Cerebellum (tissue), 4 donors: ENCODE measurements at places on chromosomes 7 and 10.

DNA sequence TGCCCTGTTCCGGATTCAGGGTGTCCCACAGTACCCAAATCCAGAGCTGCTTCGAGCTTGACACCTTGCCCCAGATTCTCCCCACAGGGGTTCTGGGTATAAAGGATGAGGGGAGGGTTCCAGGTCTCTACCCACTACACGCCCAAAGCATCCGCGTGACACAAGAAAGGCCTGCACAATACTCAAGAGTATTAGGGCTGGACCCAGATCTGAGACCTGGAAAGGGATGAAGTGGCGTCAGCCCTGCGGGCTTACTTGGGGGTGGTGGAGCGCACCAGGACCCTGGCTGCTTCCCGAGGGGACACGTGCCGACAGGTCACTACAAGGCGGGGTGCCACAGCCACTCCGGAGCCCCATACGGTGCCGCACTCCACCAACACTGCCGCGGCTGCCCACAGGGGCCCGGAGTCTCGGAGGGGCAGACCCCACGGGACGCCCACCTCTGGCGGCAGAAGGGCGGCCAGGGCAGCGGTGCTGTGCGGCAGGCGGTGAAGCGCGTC, 1.3 kb downstream of the TYSND1 start:
- no peak for DNase-seq

- no peak for DNase-seq
Observed at GRCh38 chr7:23598296-23598695, 1.1 kb downstream of the CCDC126 start.

DNA sequence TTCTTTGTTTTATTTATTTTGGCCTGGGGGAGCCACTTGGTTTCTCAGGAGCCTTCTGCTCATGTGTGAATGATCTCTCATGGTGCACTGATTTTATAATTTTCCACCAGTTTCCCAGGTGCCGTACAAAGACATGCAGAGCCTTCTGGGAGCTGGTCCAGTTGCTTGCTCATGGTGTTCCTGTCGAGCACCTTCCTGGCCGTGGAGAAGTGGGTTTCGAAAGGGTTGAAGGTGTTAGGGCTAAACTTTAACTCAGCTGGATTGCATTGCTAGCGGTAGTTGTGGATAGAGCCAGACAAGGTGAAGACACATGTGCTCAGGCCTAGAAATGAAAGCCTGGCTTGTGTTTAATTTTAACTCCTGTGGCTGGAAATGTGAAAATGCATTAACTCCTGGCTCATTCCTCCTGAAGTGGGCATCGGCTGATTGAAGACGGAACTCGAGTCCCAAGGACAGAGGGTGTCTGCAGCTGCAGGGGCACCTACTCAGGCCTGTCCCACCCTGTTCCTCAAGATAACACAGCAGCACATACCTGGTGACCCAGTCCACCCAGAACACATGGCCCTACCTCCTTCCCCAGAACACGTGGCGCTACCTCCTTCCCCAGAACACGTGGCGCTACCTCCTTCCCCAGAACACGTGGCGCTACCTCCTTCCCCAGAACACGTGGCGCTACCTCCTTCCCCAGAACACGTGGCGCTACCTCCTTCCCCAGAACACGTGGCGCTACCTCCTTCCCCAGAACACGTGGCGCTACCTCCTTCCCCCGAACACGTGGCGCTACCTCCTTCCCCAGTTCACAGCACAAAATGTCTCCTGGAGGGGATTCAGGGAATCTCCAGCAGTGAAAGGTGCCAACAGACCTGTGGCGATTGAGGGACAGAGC, 133.2 kb downstream of the WDR37 start:
- no peak for DNase-seq

DNA sequence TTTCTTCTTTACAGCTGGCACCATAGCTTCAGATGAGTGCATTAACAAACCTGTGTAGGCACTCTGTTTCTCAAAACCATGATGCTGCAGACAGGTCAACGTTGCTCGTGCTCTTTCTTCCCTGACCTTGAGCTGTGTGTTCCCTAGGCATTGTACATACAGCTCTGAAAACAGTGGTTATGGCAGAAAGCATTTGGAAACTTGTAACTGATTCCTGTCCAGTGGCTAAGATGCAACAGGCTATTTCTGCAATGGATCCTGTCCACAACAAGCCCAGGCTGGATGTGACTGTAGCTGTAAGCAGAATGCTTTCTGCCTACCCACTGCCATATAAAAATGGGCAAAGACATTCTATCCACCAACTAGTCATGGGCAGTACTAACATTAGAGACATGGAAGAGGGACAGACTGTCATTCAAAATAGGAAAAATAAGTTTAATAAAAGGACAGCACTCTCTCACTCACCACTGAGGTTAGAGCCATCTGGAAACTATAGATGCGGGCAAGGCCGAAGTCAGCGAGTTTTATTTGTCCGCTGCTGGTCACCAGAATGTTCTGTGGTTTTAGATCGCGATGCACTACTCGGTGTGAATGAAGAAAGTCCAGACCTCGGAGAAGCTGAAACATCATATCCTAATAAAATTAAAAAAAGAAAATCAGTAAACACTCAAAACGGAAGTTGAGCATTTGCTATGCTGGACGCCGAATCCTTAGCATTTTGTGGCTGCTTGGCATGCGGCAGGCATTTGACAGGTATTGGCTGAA, 111.0 kb downstream of the CDK6 start:
- no peak for DNase-seq

DNA sequence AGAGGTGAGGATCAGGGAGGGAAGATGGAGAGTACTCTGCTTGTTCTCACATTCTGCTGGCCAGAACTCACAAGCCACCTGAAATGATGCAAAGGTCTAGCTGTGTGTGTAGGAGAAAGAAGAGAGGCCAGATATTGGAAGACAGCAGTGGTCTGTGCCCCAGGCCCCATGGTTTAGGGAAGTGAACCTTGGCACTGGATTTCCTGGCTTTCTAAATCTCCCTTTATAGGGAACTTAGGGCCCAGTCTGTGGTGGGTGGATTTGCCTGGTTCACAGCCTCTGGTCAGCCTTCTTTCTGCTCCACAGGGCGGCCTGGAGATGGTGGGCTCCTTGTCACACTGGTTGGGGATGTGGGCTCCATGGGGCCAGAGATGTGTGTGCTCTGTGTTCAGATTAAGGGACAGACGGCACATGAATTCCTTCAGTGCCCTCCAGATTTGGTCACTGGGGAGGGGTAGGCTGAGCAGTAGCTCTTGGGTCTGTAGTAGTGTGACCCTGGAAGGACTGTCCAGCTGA, 9.5 kb upstream of the SH2D4B start:
- DNase-seq, result no peak

- DNase-seq, result no peak
Observed at GRCh38 chr7:32381024-32381601, 109.1 kb downstream of the LSM5 start.

GRCh38 chr7:1257221-1257620, 24.5 kb downstream of the UNCX start:
- DNase-seq, result no peak

- no peak for DNase-seq
Observed at GRCh38 chr10:95767884-95768556, 12.1 kb downstream of the ENTPD1 start.

DNA sequence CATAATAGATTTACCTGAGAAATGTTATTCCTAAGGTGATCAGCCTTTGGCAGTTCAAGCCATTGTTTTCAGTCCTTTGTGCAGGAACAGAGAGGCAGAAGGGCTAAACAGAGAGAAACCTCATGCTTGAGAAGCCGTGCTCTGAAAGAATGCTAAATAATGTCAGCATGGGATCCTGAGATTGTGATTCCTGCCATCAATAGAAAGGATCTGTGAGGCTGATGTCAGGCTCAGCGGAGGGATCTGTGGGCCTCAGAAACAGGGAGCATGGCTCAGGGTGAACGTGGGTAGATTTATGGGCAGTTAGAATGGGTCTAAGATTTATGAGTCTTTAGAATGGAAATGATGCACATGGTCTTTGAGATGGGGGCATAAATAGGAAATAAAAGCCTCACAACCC, 439.2 kb upstream of the IGFBP3 start:
- no peak for DNase-seq

DNA sequence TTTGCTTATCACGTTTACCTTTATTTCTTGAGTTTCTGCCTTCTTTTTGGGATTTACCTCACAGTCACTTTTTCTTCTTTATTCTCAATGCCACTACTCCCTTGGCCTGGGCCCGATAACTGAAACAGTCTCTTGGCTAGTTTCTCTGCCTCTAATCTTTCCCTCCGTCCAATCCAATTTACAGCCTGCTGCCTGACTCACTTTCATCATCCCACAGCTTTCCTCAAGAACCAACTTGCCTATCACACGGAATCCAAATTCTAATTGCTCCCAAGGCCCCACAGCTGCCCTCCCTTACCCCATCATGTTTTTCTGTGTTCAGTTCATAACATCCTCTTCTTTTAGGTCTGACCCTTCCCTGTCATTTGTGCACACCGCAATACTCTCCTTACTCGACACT, 121.4 kb downstream of the HIPK2 start:
- no peak for DNase-seq

DNA sequence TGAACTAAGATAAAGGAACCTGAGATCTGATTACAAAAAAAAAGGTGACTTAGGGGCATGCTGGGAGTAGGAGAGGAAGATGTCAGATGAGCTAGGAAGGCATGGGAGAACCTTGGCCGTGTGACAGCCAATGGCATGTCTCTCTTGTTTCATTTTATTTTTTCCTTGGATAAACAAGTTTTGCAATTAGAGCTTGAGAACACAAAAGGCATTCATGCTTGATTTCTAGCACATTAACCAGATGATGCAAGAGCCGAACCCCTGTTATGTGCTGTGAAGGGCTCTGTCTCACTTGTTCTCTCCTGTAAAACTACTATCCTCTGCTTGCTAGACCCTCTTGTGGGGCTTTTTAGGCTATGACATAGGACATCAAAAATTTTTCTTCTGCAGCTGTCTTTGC, 134.3 kb upstream of the ASAH2 start:
- no peak for DNase-seq

DNA sequence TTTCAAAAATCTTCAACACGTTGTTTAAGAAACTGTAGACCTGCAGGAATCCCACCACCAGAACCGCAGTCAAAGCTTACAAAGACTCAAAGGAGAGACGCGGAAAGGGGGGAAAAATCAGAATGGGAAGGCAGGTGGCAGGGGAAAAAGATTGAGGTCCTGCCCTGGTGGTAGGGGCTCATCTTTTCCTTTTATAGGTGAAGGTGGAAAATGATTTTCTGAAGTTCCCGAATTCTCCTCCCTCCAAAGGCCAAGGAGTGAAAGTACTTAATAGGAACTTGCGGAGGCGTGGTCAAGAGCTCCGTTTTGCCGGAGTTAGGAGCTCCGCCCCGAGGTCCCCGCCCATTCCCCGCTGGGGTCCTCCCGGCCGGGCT, 724 bp downstream of the BBIP1 start:
- peak; percentile 78 for DNase-seq

- DNase-seq, result no peak
Observed at GRCh38 chr7:108286290-108286904, 156.2 kb upstream of the LAMB4 start.

DNA sequence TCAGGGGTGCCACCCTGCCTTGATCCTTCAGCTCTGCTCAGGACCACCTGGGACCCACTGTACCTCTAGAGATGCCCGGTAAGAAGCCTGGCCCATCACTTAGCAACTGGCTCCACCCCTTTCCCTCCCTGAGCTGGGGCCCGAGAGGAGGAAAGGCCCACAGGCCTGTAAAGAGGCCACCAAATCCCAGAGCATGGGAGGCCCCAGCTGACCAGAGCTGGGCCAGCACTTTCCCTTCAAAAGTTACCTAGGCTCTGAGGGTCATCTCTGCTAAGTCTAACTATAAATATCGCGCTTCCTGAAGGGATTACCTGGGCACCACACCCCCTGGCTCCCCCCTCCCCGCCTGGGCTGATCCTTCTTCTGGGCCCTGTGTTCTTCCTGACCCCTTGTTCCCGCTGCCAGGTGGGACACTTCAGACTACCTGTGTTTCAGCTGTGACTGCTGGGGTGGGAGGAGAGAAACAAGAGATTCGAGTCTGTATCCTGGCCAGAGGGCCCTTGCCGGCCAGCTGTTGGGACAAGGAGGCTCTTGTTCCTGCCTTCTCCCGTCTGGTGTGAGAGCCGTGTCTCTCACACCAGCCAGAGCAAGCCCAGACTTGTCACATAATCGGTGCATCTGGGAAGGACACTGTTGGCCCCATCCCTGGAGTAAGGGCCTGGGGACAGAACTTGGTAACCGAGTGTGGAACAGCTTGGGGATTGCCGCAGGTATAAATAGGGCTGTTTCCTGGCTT, 22.8 kb upstream of the ANKRD2 start:
- no peak for DNase-seq

DNA sequence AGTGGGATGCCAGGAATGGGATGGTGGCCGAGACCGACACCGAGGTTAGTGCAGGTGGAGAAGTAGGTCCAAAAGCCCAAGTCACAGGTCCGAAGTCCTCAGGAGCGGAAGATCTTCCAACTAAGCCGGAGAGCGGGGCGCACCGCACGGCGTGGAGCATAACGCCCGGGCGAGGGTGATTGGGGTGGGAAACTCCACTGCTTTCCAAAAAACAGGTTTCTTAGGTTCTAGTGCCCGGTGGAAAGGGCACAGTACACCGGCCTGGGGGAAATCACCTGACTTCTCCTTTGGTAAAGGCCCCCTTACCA, 11.4 kb upstream of the SPAG6 start:
- DNase-seq, result no peak

- peak; percentile 40 for DNase-seq
Observed at GRCh38 chr7:916291-916941, 38.1 kb downstream of the ADAP1 start.

DNA sequence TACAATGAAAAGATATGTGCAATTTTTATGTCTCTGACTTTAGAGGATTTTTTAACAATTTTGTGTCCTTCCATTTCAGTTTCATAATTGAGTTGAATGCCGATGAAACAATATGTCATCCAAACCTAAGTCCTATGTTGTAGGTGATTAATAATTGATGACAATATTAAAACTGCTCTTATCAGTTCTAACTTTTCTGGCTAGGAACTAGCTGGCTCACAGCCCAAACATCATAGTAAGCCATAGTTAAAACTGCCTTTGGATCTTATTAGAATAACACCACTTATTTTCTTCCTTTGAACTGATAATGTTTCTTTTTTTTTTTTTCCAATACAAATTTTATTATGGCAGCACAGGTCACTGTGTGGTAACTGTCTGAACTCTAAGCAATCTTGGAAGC, 230.9 kb downstream of the GRM8 start:
- no peak for DNase-seq

GRCh38 chr7:132386201-132386681, 190.0 kb downstream of the PLXNA4 start:
- DNase-seq, result no peak

DNA sequence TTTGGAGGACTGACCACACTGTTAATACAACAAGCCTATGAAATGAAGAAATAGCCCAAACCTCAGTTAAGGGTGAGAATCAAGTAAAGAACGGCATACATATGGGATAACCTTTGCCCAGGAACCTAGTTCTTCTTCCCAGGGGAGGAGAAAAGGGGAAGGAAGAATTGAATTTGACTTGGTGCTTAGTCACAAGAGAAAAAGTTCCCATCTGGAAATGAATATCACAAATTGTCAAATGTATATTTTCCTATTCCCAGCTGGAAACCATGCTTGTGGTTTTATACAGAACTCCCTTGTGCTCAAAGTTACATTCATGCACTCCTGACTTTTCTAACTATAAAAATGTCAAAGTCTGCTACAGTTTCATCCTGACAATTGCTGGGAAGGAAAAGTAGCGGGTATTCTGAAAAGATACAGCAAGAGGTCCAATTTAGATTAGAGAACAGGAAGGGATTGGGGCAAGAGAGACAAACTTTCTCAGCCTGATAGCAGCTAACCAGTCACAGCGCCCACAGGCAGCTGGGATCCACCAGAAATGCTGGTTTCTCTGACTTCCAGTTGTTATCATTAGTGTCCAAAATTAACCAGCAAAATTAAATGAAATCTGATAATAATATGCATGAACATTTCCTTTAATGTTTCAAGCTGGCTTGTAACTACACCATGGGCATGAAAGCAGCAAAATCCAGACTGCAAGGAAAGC, 18.6 kb upstream of the GSAP start:
- no peak for DNase-seq

GRCh38 chr7:66356277-66356721, 151.2 kb downstream of the TPST1 start:
- DNase-seq, result no peak
